ENCODE measurements at places on chromosomes 4 and X. TPM values are rescaled to one million over a fixed set of nuclear protein-coding genes. Genes with fewer than 3 reads are reported as not detected.

Gene CLIC2
- 3.1 TPM for total RNA-seq

Gene DRP2
- total RNA-seq = 1.0 TPM

Gene ZNF81
- total RNA-seq = 11.5 TPM

Gene PABPC5
- total RNA-seq = 6.3 TPM

Gene DUX4
- not detected for total RNA-seq

Gene FOXR2
- total RNA-seq = not detected

Gene XAGE1A
- total RNA-seq = not detected

Gene ATP2B3
- total RNA-seq = 0.52 TPM

Gene DBET
- total RNA-seq = not detected

All from skeletal muscle tissue (tissue), 5 donors.